ENCODE measurements at places on chromosomes 7 and 10.

- peak; percentile 12 for DNase-seq
These were observed 34.0 kb upstream of the INSIG1 start for GRCh38 chr7:155263581-155264143.

DNA sequence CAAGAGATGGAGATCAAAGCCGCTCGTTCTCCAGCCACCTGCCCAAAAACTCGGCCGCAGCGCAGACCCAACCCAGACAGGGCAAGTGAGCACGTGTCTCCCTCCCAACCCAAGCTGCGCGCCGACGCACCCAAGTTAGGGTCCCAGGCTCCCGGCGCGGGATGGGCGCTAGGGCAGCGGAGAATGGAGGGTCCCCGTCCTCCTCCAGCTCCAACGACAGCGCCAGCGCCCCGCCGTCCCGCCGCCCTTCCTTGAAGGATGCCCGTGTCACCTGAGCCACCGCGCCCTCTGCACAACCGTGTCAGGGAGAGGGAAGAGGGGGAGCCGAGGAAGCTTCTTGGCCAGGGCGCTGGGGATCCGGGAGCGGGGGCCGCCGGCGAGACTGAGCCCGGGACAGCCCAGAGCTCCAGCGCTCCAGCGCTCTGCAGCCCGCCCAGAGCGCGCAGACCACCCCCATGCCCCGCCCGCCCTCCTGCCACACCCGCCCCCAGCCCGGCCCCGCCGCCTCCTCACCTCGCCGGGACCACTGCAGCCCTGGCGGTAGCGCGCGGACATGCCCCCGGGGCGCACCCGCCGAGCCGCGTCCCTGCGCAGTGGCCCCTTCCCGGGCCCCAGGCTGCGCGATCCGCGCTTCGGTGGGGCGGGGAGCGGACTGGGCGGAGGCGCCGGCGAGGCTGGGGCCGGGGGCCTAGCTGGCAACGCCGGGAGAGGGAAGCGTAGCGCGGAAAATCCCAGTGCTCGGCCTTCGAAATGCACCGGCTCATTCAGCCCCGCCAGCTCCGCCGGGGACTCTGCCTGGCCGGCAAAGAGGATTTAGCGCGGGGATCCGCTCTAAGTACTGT is at the start of gene SLC16A12:
Gene SLC16A12 (minus strand): TSS at position 424 of the 842 bp plus-strand sequence. CDS start 73,016 bp downstream, outside the sequence.
- DNase-seq: no peak

GRCh38 chr10:84353052-84353803 is 24.8 kb downstream of the CCSER2 start:
- no peak for DNase-seq

DNA sequence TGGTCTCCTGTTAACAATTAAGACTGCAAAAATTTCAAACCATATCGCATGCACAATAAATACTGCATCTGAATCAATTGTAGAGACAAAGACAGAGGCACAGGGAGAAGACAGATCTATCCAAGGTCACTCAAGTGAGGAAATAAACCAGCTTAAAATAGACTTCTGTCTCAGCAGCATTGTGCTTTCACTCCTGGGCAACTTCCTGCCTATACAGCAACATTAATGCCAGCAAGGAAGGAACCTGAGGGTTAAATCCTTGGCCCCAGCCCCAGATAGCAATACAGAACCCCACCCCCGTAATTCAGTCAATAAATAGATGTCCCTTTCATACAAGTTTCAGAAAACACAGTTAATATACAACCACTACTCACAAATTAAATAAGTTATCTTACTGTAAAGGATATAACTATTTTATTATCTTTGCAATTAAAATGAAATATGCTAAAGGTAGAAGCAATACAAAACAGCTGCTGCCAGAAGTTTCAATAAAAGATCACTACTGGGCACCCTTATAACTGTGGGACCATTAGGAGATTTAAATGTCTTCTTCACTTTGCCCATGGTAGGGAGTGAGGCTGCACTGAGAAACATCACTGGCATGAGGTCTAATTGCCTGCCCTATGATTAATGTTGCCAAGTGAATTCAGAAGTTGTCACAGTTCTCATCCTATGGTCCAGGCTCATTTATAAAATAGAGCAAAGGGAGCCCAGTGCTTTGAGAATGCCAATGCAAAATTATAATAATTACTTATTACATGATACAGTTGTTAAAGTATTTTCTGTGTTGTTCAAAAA is 49.4 kb downstream of the CAV1 start:
- no peak for DNase-seq

DNA sequence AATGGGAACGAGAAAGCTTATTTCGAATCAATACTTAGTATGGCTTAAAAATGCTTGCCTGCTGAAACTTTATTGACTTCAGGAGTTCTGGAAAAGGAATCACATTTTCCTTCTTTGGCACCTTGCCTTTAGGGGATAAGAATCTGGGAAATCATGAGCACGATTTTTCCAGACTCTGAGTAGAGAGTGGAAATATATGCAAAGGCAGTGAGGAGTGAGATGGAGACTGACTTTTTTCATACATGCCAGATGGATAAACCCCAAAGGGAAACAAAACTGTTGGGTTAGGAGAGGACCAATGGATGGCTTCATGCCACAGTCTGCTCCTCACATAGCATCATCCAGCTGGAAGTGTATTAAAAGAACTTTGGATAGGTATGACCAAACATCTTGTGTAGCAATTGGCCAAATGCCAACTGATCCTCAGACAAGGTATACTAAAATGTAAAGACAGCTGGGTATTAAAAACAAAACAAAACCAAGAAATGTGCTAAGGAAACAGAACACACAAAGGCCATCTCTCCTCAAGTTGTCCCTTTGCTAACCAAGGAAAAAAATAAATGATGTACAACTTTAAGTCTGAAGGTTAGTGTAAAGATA is 1.7 kb downstream of the COL28A1 start:
- no peak for DNase-seq

- DNase-seq: peak; percentile 78
These were observed 76.4 kb downstream of the FAM107B start for GRCh38 chr10:14698111-14698828.

DNA sequence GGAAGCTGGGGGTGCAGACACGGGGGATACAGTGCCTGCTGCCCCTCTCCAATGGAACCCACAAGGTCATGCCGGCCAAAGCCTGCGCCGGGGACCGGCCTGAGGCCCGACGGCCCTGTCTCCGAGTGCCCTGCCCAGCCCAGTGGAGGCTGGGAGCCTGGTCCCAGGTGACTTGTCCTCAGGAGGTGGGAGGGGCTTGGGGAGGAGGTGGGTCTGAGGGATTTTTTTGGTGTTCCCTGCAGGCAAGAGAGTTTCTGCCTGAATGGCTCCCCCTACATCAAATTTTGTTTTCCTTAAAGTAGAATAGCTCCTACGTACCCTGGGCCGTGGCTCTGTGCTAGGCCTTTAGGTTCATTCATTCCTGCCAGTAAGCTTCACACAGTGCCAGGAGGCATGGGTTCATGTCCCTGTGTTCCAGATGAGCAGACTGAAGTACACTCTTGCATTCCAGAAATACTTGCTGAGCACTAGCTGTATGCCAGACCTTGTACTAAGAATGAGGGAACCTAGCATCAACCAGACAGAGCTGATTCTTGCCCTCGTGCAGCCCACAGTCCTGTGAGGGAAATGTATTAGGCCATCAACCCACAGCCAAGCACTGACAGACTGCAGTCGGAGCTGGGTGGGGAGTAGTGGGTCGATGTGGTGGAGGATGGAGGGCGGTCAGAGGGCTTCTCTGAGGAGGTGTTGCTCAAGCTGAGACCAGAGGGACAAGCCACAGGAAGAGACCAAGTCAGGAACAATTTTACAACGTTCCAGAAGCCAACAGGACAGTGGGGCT is 31.1 kb downstream of the TBATA start:
- DNase-seq: peak; percentile 69

- no peak for DNase-seq
These were observed 34.8 kb downstream of the KLF6 start for GRCh38 chr10:3750006-3750816.

GRCh38 chr10:86113983-86114382 is 252.6 kb downstream of the GRID1 start:
- DNase-seq: no peak

DNA sequence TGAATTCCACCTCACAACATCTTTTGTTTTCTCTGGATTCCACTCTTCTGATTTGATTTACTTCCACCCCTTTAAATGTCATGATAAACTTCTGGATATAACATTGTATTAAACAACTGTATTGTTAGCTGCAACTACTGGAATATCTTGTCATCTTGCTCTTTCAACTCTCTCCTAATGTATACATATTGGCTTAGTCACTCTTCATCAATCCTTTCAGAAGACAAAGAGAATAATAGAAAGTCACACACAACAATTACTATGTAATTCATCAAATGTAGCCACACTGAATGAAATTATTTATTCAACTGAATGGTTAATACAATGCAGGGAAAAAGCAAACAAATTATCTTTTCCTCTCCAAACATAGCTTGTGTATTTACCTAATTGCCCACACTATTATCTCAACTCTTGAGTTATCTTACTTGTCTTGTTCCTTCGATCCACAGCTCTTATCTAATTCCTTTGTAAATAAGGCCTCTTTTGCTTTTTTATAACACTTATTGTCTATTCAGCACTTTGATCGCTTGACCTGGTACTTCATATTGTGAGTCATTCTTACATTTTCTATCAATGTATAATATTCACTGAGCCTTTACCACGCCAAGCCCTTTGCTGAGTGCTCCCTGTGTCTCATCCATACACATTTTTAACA is 16.7 kb downstream of the SEMA3A start:
- DNase-seq: peak; percentile 47

DNA sequence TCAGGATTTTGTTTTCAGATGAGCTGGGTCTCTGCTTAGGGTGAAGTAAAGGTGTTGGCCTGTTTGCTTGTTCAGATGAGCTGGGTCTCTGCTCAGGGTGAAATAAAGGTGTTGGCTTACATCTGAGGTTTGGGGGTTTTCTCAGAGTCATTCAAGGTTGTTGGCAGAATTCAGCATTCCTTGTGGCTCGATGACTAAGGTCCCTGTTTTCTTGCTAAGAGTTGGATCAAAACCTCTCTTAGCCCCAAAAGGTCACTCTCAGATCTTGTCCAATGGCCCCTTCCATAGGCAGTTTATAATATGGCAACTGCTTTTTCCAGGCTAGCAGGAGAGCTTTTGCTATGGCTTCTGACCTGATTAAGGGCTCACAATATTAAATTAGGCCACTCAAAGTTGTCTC is 106.6 kb downstream of the ADAM22 start:
- DNase-seq: peak; percentile 78

GRCh38 chr10:2222631-2223030 is 485.3 kb upstream of the ADARB2 start:
- peak; percentile 45 for DNase-seq

GRCh38 chr7:34087892-34088891 is 182.9 kb downstream of the BMPER start:
- DNase-seq: no peak

- DNase-seq: no peak
These were observed 28.2 kb downstream of the MTERF1 start for GRCh38 chr7:91852263-91852741.

GRCh38 chr7:156466955-156467625 is 173.5 kb upstream of the RNF32 start:
- DNase-seq: no peak

GRCh38 chr10:34094146-34094696 is 720.9 kb downstream of the PARD3 start:
- DNase-seq: no peak

GRCh38 chr7:91843831-91844230 is 36.7 kb downstream of the MTERF1 start:
- DNase-seq: no peak

DNA sequence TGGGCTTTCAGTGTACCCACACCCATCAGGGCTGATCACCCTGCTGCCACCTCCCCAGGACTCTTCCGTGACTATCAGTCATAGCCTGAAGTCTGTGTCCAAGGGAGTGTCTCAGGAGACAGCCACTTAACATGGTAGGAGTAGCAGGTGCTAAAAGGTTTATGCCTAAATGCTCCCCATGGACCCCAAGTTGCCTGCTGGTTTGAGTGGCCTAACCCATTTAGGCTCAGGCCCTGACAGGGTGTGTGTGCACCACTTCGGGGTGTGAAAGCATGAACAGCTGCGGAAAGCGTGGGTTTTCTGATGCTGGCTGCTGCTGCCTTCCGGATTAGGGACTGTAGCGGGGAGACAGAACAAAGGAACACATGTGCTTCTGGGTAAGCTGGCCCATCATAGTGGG is 93.2 kb upstream of the SAMD8 start:
- DNase-seq: no peak

- peak; percentile 59 for DNase-seq
These were observed 778 bp upstream of the TRIM8 start for GRCh38 chr10:102643336-102644065.

DNA sequence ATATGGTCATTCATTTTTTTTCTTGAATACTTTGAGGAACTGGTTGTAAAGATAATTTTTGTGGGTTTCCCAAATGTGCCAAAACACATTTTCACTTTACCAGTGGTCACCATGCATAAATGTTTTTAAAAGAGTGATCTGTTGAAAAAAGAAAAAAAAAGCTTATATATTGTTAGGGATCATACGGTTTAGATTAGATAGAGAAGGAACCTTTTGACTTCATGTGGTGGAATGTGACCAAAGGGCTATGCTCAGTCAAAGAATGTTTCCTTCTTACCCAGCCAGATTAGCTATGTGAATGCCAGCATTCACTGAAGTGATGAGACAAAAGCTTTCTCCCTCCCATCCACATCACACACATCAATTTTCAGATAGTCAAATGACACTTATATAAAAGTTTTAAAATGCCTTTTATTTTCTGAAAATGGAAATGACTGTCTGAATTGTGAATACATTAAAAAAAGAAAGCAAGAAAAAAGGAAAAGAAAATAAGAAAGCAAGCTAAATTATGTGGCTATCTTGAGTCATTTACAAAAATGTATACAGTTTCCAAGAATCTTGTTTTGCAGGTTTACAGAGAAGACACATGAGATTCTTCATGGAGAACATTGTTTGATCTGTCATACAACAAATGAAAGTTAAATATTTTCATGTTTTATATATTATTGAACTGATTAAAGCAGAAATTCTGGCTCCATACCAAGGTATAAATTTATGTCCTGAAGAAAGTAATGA is 8.6 kb upstream of the CPED1 start:
- peak; percentile 49 for DNase-seq

- no peak for DNase-seq
These were observed 90.4 kb downstream of the GRM8 start for GRCh38 chr7:127162366-127162765.

GRCh38 chr10:82742478-82742877 is 867.5 kb downstream of the NRG3 start:
- peak; percentile 80 for DNase-seq

- no peak for DNase-seq
These were observed 883 bp downstream of the SPAG6 start for GRCh38 chr10:22346096-22346661.

DNA sequence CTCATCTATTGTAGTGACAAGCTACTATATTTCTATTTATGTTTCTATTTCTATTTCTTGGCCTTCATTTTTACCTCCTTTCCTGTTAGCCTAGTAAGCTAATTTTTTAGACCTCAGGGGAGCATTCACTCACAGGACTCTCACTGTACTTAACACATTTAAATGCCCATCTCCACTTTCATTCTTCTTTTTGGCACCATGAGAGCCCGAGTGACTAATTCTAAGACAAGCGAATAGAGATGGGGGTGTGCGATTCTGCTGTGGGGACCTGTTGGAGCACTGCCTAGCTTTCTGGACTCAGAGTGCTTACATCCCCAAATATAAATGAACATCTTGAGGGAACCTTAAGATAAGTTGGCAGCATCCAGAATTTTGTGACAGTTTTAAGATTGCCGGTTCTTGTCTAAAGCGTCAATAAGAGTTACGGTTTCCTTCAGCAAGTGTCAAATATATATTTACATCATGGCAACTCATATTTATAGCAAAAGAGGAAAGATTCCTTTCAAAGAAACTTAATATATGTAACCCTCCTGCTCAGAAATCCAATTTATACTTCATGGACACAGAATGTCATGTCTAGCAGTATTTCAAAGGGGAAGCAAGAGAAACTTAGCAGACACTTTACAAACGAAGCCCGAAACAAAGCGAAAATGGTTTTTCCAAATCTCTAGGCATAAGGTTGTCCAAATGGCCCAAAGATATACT is 54.1 kb upstream of the AFAP1L2 start:
- no peak for DNase-seq

All from astrocyte (in vitro differentiated cells and primary cell).